ENCODE measurements at places on chromosomes 12 and 14. TPM values are rescaled to one million over a fixed set of nuclear protein-coding genes. Genes with fewer than 3 reads are reported as not detected.

GLIPR1L1 gene
- total RNA-seq, result not detected

ESRRB gene
- total RNA-seq, result under 0.01 TPM

P3H3 gene
- 13.2 TPM for total RNA-seq

NEDD8 gene
- 55.2 TPM for total RNA-seq

KRT5 gene
- total RNA-seq, result not detected

TMEM260 gene
- 15.6 TPM for total RNA-seq

IPO4 gene
- total RNA-seq, result 59.8 TPM

DNAJC22 gene
- not detected for total RNA-seq

EXD2 gene
- total RNA-seq, result 13.5 TPM

ADIPOR2 gene
- 20.2 TPM for total RNA-seq

AHNAK2 gene
- total RNA-seq, result under 0.01 TPM

- DNase-seq, result no peak
Observed at GRCh38 chr12:124392271-124392666, 97.4 kb downstream of the RFLNA start.

DNA sequence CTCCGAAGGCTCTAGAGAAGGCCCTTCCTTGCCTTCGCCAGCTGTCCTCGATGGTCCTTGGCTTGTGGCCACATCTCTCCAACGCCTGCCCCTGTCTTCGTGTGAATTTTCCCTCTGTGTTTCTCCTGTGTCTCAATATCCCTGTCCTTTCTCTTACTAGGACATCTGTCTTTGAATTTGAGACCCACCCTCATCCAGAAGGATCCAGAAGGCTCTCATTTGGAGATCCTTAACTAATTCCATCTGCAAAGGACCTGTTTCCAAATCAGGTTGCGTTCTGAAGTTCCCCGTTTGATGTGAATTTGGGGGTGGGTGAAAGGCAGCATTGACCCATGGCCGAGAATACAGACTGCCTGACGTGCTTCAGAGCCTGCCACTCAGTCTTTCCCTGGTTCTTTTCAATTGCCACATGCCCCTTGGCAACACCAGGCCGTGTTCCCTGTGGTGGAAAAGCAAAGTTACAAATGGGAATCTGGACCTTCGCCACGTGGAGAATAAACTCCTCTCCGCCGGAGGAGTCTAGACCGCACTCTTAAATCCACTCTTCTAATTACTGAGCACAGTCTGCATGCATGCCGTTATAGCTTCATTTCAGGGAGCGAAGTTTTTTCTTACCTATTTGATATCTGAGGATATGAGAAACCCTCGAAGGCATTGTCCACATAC is 158.8 kb downstream of the TMEM132C start:
- no peak for DNase-seq

DNA sequence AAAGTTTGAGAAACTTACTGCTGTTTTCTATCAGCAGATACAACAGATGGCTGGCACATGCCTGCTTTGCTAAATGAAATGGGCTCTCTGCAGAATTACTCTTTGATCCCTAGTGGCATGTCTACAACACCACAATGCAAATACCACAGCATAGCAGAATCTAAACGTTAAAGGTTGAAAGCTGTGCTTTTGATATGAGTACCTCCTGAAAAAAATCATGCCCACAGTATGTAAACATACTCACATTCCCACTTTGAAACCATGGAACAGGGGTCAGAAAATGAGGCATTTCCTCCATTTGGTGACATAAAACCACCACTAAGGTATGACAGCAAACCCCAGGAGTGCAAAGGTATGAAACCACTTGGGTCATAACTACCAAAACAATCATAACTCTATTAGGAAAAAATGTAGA is 7.5 kb downstream of the WIF1 start:
- no peak for DNase-seq

GRCh38 chr14:50783563-50783962 is 47.4 kb downstream of the NIN start:
- DNase-seq, result no peak

DNA sequence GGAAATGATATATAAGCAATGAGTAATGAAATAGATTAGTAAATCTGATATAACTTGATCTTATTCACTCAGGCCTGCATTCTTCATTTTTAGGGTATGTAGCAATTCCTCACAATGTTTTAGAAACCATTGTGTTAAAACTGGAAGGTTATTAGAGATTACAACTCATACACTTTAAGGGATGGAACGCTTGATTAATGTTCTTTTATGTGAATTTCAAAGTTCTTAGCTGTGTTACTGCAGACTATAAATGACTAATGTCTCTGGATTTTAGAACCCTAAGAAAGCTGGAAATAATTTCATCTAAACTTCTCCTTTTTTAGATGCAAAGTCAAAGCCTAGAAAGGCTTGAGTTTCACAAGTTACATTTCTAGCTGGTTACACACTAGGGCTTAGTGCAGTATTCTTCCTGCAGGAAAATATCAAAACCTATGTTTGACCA is 148.2 kb upstream of the CLEC14A start:
- DNase-seq, result no peak

DNA sequence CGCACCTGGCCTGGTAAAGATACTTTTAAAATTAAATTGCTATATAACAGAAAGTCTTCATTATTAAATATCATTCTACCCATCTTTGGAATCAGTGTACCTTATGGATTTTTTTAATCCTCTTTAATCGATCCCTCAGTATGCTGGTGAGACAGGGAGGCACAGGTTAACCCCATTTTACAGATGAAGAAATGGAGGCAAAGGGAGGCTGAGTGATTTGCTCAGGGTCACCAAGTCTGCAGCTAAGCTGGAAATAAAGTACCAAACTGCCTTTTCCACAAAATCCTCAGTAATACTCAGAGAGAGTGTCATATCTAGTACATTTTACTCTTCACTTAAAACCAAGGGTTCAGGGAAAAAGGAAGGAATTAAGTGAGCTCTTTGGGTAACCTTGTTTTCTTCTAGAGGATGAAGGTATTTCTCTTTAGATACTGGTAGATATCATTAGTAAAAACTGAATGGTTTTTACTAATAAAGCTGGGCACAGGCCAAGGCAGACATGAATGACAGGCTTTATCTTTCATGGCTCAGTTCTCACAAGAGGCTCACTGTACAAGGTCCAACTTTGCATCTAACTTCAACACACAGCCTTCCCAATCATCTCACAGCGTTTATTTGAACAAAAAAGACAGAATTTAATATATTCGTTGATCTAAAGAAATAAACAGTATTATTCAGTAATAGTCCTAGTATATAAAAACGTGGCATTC is 35.3 kb upstream of the TTC7B start:
- no peak for DNase-seq

DNA sequence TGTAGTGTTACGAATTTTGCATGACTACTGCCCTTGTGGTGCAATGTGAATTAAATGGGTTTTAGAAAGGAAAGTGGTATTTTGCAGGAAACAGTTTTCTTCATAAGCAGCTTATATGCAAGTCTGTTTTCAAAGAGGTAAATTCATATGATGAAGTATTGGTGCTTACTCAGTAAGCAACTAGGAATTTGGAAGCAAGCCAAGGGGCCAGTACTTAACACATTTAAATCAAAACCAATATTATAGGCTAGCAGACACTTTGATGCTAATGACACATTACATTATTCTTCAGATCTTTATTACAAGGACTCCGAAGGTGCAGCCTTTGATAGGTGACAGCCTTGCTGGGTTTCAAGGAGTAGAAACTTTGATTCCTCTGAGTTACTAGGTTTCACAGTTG is 23.1 kb downstream of the MGAT4C start:
- DNase-seq, result no peak

DNA sequence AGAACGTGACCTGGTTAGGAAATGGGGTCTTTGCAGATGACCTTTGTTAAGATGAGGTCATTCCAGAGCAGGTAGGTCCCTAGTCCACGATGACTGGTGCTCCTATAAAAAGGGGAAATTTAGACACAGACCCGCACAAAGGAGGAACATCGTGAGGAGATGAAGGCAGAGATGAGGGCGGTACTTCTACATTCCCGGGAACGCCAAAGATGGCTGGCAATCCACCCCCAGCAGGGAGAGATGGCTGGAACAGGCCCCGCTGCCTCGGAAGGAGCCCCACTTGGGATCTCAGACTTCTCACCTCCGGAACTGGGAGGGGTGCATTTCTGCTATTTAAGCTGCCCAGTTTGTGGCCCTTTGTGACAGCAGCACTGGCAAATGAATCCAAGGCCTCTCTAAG is 85.0 kb downstream of the ITPK1 start:
- DNase-seq, result no peak

GRCh38 chr12:74541074-74541473 is 3.4 kb downstream of the ATXN7L3B start:
- DNase-seq, result no peak

- no peak for DNase-seq
Observed at GRCh38 chr12:58877243-58877743, 43.0 kb downstream of the LRIG3 start.

DNA sequence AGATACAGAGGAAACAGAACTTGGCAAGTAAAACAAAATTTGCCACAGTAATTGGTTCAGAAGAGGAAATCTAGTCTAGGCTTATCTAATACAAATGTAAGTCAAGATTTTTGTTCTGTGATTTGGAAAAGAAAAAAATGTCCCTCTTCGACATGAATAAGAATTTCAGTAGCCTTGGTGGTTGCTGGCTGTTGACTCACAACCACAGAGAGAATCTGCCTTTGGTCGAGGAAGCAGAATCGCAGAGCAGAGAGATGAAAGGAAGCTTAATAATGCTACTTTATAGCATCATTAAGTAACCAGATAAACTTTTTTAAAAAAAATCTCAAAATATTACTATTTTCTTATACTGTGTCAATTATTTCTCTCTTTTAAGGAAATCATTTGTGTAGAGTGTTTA is 1096.6 kb downstream of the FLRT2 start:
- DNase-seq, result no peak

DNA sequence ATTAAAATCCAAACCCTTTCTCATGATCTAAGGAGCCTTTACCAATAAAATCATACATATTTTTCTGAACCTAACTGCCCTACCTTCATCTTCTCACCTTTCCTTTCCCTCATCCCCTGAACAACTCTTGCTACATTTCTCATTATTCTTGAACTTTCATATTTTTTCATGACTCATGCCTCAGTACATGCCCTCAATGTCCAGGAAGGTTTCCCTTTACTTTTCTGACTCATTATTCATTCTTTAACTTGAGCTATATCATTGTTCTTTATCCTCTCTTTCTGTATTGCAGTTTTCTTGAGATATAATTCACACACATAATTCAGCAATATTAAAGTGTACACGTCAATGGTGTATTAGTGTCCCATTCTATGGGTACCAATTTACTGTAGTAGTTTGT is 231.0 kb downstream of the ALG10B start:
- no peak for DNase-seq

- no peak for DNase-seq
Observed at GRCh38 chr12:120771097-120771496, 45.5 kb downstream of the ACADS start.

GRCh38 chr12:15672671-15673270 is 116.4 kb downstream of the EPS8 start:
- DNase-seq, result no peak

DNA sequence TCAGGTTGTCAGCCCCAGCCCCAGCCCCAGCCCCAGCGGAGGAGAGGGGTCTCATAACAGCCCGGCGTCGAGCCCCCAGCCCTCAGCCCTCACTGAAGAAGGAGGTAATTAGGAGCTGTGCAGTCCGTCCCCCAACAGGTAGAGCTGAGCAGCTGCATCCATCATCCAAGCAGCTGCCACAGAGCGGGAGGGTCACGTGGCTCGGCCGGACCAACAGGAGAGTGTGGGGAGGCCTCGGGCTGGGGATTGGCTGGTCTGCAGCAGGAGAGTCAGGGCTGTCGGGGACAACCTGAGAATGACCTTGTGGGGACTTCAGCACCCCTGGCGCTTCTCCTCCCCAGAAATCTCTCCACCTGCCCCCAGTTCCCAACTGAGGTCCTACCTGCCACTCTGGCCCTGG is 29.6 kb downstream of the SMUG1 start:
- DNase-seq, result peak; percentile 35

- peak; percentile 6 for DNase-seq
Observed at GRCh38 chr14:67710209-67710608, 8.5 kb downstream of the RDH12 start.

DNA sequence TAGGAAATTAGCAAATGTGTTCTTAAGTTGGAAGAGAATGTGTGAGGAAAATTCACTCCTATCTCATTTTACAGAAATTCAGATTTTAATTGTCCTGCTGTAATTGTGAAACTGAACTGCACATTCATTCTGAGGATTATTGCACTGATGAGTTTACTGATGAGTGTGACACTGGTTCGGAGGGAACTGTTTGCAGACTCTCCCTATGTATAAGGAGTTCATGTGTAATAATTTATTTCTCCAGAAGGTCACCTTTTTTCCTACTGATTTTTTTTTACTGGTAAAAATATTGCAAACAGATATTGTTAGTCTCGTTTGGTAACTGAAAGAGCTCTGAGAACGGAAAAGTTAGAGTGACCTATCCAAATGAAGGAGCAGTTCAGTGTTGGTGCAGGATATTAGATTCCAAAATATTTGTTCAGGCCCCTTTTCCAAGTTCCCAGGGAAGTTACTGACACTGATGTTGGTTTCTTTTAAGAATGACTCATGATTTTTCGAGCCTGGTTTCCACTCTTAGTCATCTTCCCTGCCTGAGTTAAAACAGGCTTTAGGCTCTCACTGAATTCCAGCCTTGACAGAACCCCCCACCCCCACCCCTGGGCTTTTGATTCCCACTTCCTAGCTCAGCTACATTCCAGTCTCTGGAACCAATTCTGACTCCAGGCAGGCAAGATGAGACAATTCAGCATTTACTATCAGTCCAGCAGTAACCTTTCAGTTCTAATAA is 18.4 kb downstream of the ANO6 start:
- DNase-seq, result no peak

GRCh38 chr12:66140731-66141130 is 10.2 kb upstream of the LLPH start:
- no peak for DNase-seq

- DNase-seq, result no peak
Observed at GRCh38 chr14:22296722-22297121, 292.3 kb downstream of the DAD1 start.

GRCh38 chr14:74595006-74595735 is 16.9 kb downstream of the LTBP2 start:
- no peak for DNase-seq

GRCh38 chr12:77610446-77610845 is 220.2 kb upstream of the NAV3 start:
- DNase-seq, result no peak

DNA sequence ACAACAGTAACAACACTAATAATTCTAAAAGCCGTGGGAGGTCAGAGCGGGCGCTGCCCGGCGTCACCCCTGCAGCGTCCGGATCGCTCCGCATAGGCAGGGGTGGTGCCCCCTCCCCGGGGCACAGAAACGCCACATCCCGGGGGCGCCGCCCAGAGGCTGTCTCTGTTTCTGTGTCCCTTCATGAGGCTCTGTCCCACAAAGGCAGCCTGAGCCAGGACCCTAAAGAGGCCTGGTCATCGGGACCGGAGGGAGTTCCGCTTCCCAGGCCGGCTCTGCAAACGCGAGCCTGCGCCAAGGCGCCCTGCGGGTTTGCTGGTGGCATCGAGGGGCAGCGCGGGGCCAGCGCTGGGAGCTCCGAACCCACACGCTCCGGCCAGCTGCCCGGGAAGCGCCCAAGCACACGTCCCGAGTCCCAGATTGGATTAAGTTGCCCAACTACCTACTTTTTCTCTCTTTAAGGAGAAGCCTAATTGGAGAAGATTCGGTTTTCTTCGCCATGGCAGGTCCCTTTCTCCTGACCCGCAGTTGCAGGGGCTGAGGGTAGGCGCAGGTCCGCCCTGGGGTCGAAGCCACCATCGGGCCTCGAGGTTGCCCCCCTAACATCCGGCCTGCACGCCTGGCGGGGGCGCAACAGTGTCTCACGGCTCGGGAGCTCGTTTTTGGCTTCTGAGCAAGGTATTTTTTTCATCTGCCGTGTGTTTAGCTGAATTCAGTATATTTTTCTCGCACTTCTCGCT is 421.7 kb downstream of the VRK1 start:
- DNase-seq, result peak; percentile 33

GRCh38 chr12:52605542-52605941 is 4.3 kb upstream of the KRT72 start:
- no peak for DNase-seq

Measured in hematopoietic multipotent progenitor cell (in vitro differentiated cells).